ENCODE measurements at places on chromosomes 2 and 18.

GRCh38 chr2:1974397-1974796 is 230.1 kb upstream of the PXDN start:
- no peak for DNase-seq

GRCh38 chr18:45415614-45416013 is 199.7 kb upstream of the SLC14A2 start:
- no peak for DNase-seq

GRCh38 chr18:8051453-8051852 is 484.3 kb downstream of the PTPRM start:
- DNase-seq: no peak

DNA sequence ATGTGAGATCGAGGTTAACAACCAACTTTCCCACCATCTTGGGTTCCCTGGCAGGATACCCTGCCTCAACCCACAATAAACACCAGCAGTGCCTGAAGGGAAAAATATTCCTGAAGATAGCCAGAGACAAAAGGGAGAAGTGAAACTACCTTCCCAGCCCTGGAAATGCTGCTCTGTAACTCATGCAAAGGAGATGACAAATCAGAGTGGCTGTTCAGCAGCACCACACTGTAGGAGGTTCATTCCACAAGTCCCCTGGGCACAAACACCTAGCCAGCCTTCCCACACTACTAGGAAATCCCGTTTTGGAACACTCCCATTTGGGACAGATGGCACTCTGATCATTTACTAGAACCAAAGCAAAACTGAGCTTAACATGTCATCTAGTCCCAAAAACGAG is 190.7 kb upstream of the RBBP8 start:
- no peak for DNase-seq

GRCh38 chr18:56984731-56985130 is 162.2 kb upstream of the BOD1L2 start:
- no peak for DNase-seq

- no peak for DNase-seq
These were observed 5.7 kb downstream of the LRRFIP1 start for GRCh38 chr2:237633061-237633561.

DNA sequence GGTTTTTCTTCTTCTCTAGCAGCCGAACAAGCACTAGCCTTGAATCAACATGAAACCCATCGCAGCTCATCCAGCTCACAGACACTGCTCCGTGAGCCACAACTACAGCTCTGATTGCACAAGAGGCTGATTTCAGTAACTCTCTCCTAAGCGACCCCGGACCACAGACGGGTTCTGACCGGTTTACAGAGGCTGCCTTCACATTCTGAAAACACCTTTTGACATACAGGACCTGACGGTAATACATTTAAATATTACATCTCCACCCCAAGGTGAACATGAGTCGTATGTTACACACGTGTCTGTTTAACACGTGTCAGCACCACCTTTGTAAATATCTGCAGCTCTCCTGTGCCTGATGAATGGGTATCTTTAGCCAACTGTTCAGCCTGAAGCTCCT is 120.7 kb downstream of the TMEM18 start:
- DNase-seq: no peak

GRCh38 chr2:160022162-160022561 is 40.3 kb downstream of the PLA2R1 start:
- DNase-seq: no peak

GRCh38 chr2:241882091-241882625 is 12.6 kb downstream of the RTP5 start:
- peak; percentile 86 for DNase-seq

DNA sequence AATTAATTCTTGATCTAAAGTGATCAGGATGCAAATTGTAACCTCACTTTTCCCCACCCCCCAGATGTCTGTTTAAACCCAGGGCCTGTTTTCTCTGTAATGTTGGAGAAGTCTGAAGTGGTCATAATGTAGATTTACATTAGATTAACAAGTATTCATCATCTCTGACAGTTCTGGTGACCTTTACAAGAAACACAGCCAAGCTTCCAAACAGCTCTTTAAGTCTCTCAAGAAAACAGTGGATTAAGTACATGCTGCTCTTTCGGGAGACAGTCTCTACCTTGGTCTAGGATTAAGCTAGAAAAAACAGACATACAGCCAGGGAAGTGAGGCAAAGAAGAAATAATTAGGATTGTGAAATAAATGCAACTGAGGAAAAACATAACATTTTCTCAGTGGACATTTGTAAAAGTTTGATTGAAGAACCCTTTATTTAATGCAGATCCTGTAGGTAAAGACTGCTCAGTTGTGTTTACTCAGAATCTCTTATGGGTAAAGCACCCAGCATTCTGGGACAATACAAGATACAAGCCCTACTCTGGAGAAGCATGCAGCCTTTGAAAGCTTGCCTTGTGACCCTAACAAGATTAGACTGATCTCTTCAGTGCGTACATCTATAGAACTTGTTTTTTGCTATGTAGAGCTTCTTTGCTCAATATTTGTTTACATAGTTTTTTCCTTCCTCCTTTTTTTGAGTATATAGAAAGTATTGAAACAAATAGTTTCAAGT is 203.9 kb downstream of the PHLPP1 start:
- no peak for DNase-seq

Data from activated CD8-positive, alpha-beta memory T cell treated with anti-CD3 and anti-CD28 coated beads, Interleukin-2, amount 50 U/mL, for 48 hours (primary cell).